ENCODE measurements at places on chromosomes 6 and 20. TPM values are rescaled to one million over a fixed set of nuclear protein-coding genes. Genes with fewer than 3 reads are reported as not detected.
A peak's percentile ranks its signal among the peaks of the same experiment; 100 is the strongest.

DNA sequence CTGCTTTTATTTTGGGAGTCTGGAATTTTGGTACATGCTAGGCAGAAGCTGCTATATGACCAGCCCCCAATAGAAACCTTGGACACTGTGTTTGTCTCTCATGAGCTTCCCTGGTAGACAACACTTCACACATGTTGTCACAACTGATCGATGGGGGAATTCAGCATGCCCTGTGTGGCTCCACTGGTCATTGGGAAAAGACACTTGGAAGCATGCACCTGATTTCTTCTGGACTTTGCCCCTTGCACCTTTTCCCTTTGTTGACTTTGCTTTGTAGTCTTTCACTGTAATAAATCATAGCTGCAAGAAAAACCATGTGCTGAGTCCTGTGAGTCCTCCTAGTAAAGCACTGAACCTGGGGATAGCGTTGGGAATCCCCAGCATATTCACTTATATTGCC, 7.9 kb upstream of the WFDC10A start:
- H3K4me1 ChIP-seq: no peaks in the 10 kb centered on the region
- DNase-seq: peak; percentile 69
- H3K27me3 ChIP-seq: no peaks in the 10 kb centered on the region
- no peak overlapping the region for H3K27ac ChIP-seq
- H3K4me3 ChIP-seq: no peak overlapping the region

GRCh38 chr6:159169557-159170332, 545 bp downstream of the FNDC1 start:
- peak overlapping the region; percentile 34 for H3K4me3 ChIP-seq
- peaks cover 3% of the 10 kb centered on the region for H3K27me3 ChIP-seq
- DNase-seq: no peak

GRCh38 chr6:88114838-88115237, 51.3 kb downstream of the CNR1 start:
- H3K4me3 ChIP-seq: no peak overlapping the region
- H3K27ac ChIP-seq: no peak overlapping the region
- no peak for DNase-seq
- H3K36me3 ChIP-seq: no peaks in the 10 kb centered on the region
- H3K4me1 ChIP-seq: no peaks in the 10 kb centered on the region

GRCh38 chr6:28940294-28940857, 16.6 kb upstream of the TRIM27 start:
- H3K4me3 ChIP-seq: peak overlapping the region; percentile 60
- no peaks in the 10 kb centered on the region for H3K36me3 ChIP-seq
- peaks cover 44% of the 10 kb centered on the region for H3K4me1 ChIP-seq
- no peak for DNase-seq
- H3K27ac ChIP-seq: peak overlapping the region; percentile 88
- H3K27me3 ChIP-seq: no peaks in the 10 kb centered on the region

FAM209B gene
- not detected for total RNA-seq

GRCh38 chr6:165045631-165046030, 263.8 kb downstream of the C6orf118 start:
- no peak overlapping the region for H3K4me3 ChIP-seq
- no peaks in the 10 kb centered on the region for H3K4me1 ChIP-seq
- DNase-seq: no peak
- no peaks in the 10 kb centered on the region for H3K36me3 ChIP-seq

- peaks cover 68% of the 10 kb centered on the region for H3K4me1 ChIP-seq
- H3K4me3 ChIP-seq: peak overlapping the region; percentile 67
- peak; percentile 87 for DNase-seq
- peak overlapping the region; percentile 85 for H3K27ac ChIP-seq
These were observed 696 bp upstream of the SIRPA start for GRCh38 chr20:1894471-1894950.
